ENCODE measurements at places on chromosomes 3 and 15.

GRCh38 chr3:28317438-28318022 is 31.0 kb upstream of the ZCWPW2 start:
- peak; percentile 56 for DNase-seq

DNA sequence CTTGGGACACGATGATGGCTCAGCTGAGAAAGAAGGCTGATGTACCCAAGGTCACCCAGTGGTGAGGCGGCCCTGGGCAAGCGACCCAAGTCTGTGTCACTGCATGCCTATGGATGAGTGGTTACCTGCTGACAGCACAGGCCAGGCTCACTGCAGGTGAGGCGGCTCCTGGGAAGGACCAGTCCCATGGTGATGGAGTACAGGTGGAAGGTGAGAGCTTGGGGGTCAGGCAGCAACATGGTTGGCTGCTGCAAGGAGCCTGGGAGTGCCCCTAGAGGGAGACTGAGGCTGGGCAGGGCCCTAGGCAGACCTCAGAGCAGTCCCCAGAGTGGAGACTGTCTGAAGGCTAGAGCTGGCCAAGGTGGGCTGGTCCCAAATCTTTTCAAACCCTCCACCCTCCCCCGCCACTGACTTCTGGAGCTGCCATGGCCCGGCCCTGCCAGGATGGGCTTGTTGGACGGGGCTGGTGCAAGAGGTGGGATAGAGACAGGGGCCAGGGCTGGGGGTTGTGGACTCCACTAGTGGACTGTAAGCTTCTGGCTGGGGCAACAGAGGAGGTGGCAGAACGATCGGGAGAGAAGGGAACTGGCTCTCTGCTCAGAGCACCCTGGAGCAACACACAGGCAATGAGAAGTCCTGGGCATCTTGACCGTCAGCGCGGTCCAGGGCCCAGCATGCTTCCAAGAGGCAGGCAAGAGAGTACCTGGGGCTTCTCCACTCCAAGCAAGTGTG is 72.5 kb upstream of the SLC6A11 start:
- no peak for DNase-seq

DNA sequence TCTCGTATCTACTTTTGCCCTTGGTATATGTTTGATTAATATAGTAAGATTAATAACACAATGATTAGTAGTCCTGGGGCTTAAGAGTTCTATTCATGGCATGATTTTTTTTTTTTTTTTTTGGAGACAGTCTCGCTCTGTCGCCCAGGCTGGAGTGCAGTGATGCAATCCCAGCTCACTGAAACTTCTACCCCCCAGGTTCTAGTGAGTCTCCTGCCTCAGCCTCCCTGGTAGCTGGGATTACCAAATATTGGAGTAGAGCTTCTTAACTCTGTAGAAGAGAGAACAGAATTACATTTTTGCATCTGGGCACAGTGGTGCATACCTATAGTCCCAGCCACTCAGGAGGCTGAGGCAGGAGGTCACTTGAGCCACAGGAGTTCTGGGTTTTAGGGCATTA is 58.9 kb downstream of the RAB7A start:
- no peak for DNase-seq

DNA sequence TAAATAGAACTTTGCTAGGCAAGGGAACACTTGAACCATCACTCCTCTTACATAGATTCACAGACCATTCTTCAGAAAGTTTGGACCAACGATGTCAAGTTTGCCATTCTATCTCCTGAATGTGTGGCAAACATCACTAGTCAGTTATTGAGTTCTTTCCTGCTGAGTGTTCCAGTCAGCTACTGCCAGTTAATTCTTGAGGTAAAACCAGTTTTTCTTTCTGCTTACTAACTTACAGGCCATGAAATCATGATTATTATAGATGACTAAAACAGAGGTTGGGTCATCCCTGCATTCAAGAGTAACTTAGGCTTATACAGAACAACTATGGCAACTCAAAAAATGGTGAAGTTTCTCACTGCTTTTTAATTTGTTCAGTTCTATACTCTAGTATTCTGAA is 88.2 kb downstream of the AP4E1 start:
- no peak for DNase-seq

- no peak for DNase-seq
Observed at GRCh38 chr3:9311228-9311627, 51.6 kb upstream of the THUMPD3 start.

- no peak for DNase-seq
Observed at GRCh38 chr15:25136119-25136518, 181.3 kb downstream of the SNRPN start.

Data from NCI-H524 (cell line).